ENCODE measurements at places on chromosomes 1 and 21.

GRCh38 chr1:233442026-233442780 lies 114.7 kb downstream of the MAP3K21 start:
- no peak overlapping the region for H3K4me3 ChIP-seq
- no peaks in the 10 kb centered on the region for H3K27me3 ChIP-seq
- no peaks in the 10 kb centered on the region for H3K4me1 ChIP-seq
- no peaks in the 10 kb centered on the region for H3K36me3 ChIP-seq

DNA sequence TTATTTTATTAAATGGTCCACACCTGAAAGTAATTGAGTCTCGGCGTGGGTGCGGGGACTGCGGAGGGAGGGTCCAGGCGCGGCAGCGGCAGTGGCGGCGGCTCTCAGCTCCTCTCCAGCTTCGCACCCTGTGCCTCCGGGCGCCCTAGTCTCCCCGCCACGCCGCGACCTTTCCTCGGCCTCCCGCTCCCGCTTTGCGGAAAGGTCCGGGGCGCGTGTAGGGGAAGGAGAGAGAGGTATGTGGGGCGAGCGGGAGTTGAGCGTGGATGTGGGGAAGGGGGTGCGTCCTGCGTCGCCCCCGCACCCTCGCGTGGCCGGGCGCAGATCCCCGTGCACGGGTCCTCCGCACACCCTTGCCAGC lies 13.4 kb upstream of the ALX3 start:
- no peaks in the 10 kb centered on the region for H3K4me1 ChIP-seq
- H3K27me3 ChIP-seq, result peaks cover 83% of the 10 kb centered on the region
- DNase-seq, result no peak

DNA sequence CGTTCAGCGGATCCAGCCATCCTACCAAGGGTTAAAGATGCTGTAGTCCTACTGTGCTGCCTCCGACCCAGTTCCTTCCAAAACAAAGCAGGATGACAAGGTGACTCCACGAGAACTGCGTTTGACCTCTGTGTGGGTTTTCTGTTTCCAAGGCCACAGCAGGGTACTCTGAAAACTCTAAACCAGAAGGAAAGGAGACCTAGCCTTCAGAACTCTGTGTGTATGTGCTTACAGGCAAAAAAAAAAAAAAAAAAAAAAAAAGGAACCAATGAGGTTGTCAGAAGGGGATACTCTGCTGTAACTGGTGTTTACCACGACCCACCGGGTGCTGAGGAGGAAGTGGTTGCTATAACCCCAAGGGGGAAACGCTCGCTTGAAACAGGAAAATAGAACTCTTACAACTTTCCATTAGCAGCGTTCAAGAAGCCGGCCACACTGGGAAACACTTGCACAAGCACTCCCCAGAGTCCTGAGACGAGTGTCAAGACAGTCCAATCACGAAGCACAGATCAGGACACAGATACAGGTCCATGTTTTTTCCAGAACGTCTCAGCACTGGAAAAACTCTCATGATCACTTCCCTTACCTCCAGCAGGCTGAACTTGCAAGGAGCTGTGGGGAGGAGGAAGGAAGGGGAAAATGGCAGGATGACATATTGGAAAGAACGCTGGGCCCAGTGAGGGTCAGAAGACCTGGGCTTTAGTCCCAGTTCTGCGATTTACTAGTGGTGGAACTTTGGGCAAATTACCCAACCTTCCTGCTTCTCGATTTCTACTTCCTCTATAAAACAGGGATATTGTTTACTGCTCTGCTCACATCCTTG lies 64.0 kb downstream of the ITPKB start:
- no peaks in the 10 kb centered on the region for H3K27me3 ChIP-seq
- no peak for DNase-seq
- no peak overlapping the region for H3K27ac ChIP-seq
- no peaks in the 10 kb centered on the region for H3K36me3 ChIP-seq
- peaks cover 13% of the 10 kb centered on the region for H3K4me1 ChIP-seq
- no peak overlapping the region for H3K4me3 ChIP-seq

DNA sequence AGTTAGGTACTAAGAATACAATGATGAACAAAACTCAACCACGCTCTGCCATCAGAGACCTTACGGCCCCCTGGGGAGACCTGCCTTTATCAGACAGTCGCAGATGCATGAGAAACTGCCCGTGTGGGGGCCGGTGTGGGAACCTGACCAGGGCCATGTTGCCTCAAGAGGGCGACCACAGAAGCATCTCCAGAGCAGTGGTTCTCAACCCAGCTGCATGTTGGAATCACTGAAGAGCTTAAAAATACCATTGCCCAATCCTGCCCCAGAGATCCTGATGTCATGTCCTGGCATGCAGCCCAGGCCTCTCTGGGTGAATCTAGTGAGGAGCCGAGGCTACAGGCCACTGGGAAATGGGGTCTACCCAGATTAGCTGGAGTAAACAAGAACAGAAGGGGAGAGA lies 108.7 kb downstream of the PRDM2 start:
- no peak overlapping the region for H3K27ac ChIP-seq
- peak; percentile 65 for DNase-seq
- H3K4me3 ChIP-seq, result no peak overlapping the region
- H3K36me3 ChIP-seq, result no peaks in the 10 kb centered on the region

- H3K27ac ChIP-seq, result no peak overlapping the region
- H3K4me1 ChIP-seq, result peaks cover 14% of the 10 kb centered on the region
- no peaks in the 10 kb centered on the region for H3K27me3 ChIP-seq
- no peak for DNase-seq
- 0 out of 2 replicates have a peak overlapping the region, but pooled peaks have one; percentile 6 for H3K4me3 ChIP-seq
- H3K36me3 ChIP-seq, result no peaks in the 10 kb centered on the region
Observed at GRCh38 chr1:117608115-117608615, 2.3 kb downstream of the TENT5C start.

- H3K27ac ChIP-seq, result no peak overlapping the region
- peaks cover 3% of the 10 kb centered on the region for H3K4me1 ChIP-seq
- H3K4me3 ChIP-seq, result no peak overlapping the region
- H3K36me3 ChIP-seq, result peaks cover 35% of the 10 kb centered on the region
Observed at GRCh38 chr1:64877598-64877997, 88.8 kb downstream of the JAK1 start.
